ENCODE measurements at places on chromosomes 7 and 10.

DNA sequence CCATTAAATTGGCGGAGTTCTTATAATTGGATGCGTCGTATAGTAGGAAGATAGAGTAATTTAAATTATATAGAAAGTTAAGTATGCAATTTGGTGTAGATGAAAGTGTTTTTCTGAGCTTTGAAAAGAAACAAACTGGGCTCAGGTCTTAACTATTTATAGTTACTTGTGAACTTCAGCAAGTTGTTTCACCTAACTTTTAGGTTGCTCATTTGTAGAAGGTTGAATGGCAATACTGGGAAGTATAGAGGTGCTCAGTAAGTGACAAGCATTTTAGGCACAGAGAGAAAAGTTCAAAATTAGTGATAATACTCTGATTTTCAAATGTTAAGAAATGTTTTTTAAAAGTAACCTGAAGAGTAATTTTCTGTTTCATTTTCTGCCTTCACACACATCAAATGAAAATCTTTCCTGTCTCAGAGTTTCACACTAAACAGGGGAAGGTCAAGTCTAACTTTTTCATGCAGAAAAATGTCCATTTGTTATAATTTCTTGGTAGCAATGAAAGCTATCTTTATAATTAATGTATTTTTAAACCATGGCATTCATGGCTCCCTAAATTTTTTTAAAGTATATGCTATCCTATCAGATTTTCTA lies 146.5 kb downstream of the PHF14 start:
- no peak for DNase-seq

- DNase-seq, result no peak
These were observed 2.7 kb upstream of the CYP3A7 start for GRCh38 chr7:99737726-99738125.

- no peak for DNase-seq
These were observed 142.5 kb upstream of the RET start for GRCh38 chr10:42934351-42934811.

GRCh38 chr7:111168182-111168581 lies 77.3 kb downstream of the LRRN3 start:
- DNase-seq, result peak; percentile 29

DNA sequence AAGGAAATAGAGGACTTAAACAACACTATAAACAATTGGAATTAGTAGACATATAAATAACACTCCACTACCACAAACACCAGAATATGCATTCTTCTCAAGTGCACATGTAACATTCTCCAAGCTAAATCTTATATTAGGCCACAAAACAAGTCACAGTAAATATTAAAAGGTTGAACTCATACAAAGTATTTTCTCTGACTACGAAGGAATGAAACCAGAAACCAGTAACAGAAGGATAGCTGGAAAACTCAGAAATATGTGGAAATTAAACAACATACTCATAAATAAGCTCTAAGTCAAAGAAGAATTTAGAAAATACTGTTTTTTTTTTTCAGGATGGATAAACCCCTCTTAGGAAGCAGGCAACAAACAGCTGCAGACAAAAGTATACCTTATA lies 77.4 kb upstream of the IGFBP3 start:
- no peak for DNase-seq

- DNase-seq, result no peak
These were observed 135.9 kb downstream of the CUX1 start for GRCh38 chr7:101953248-101953819.

- DNase-seq, result peak; percentile 83
These were observed 83.0 kb upstream of the DNAJB6 start for GRCh38 chr7:157253850-157254249.

DNA sequence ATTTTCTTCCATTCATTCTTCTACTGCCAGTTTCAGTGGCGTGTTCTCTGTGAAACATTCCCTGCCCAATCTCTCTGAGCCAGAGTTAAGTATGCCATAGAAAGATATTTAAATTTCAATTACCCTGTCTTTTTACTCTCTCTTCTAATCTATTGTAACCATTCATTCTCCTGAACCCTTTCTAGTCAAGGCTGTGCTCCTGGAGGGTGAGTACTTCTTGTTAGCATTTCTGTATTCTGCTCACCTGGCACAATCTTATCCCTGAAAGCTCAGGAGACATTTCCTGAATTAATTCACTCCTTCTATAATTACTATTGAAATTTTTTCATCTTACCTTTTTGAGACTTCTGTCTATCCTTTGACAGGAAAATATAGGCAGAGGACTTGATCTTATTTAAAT lies 271.7 kb downstream of the HGF start:
- no peak for DNase-seq

GRCh38 chr7:130270947-130271800 lies 4.5 kb downstream of the CPA2 start:
- DNase-seq, result no peak

GRCh38 chr7:32224276-32224675 lies 154.1 kb upstream of the PDE1C start:
- DNase-seq, result no peak

DNA sequence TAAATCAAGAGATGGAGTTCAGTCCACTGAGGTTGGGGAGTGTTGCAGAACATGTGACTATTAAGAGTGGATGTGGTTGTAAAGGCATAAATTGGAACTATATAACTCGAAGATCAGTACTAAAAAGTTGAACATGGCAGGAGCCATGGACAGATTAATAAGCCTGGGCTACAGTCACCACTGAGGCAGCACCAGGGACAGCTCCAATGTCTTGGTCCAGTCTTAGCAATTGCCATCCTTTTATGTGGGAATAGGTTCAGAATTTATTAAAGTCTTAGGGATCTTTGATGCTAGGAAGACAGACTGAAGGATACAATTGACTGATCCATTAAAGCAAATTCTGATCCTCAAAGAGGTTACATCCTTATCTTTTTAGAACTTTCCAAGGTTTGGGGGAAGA lies 156.6 kb downstream of the ADRA2A start:
- no peak for DNase-seq

- DNase-seq, result no peak
These were observed 73.5 kb downstream of the MKI67 start for GRCh38 chr10:128052696-128053095.

- DNase-seq, result peak; percentile 11
These were observed 335.9 kb downstream of the XPNPEP1 start for GRCh38 chr10:109587366-109587765.

GRCh38 chr10:47381103-47381395 lies 3.0 kb downstream of the ZNF488 start:
- no peak for DNase-seq

DNA sequence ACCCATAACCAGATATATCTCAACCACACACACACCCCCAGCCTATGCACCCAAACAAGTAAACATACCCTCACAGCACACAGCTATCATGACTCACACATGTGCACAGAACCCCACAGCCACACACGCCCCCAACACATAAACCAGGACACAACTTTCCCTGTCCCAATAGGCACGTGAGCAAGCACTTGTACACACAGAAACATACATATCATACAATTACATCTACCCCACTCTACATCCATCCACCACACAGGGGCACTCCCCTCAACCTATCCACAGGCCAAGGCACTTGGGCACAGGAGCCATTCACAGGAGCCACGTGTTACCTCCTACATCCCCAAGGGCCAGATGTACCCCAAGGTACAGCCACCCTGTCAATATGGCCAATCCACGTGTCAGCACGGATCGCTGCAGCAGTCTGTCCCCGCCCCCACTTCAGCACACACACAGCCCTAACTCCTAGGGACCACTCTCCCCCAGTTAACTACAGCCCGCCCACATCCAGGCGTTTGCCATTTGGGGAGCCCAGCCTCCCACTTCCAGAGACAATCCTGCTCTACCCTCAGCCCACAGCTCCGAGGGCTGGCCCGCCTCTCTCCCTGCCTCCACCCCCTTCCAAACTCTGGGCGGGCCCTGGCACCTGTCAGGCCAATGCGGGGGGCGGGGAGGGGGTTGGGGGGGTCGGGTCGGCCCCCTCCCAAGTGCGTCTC lies 163.5 kb downstream of the SH3PXD2A start:
- no peak for DNase-seq

All from NCI-H774 (cell line).